Karpas-422 (cell line): ENCODE measurements at places on chromosomes 6 and 20. TPM values are rescaled to one million over a fixed set of nuclear protein-coding genes. Genes with fewer than 3 reads are reported as not detected.

MUCL3 gene
- not detected in 2 replicates for total RNA-seq

TMEM63B gene
- 4.5 and 9.1 TPM in 2 replicates for total RNA-seq

BLTP3A gene
- 11.3 and 12.0 TPM in 2 replicates for total RNA-seq

CLIC1 gene
- total RNA-seq, result 385 and 405 TPM in 2 replicates

DCBLD1 gene
- total RNA-seq, result not detected in 2 replicates

SLC2A10 gene
- not detected in 2 replicates for total RNA-seq

IMPG1 gene
- not detected in 2 replicates for total RNA-seq

ULBP1 gene
- 1.0 and 5.1 TPM in 2 replicates for total RNA-seq

CLIC5 gene
- not detected in 2 replicates for total RNA-seq

MYLIP gene
- 69.5 and 71.0 TPM in 2 replicates for total RNA-seq

CTCFL gene
- total RNA-seq, result not detected in 2 replicates

FAM162B gene
- not detected in 2 replicates for total RNA-seq

NEU1 gene
- total RNA-seq, result 23.7 and 38.7 TPM in 2 replicates

GSTA1 gene
- not detected in 2 replicates for total RNA-seq

POM121L2 gene
- not detected in 2 replicates for total RNA-seq

OPRL1 gene
- total RNA-seq, result 34.0 and 60.6 TPM in 2 replicates

ETV7 gene
- not detected in 2 replicates for total RNA-seq

FNDC11 gene
- total RNA-seq, result 0.48 and 1.6 TPM in 2 replicates

PROCR gene
- total RNA-seq, result not detected in 2 replicates

SIM1 gene
- not detected in 2 replicates for total RNA-seq

NR2E1 gene
- not detected in 2 replicates for total RNA-seq

TP53TG5 gene
- total RNA-seq, result not detected in 2 replicates

GGTLC1 gene
- total RNA-seq, result not detected in 2 replicates

LGSN gene
- not detected in 2 replicates for total RNA-seq

TFAP2C gene
- not detected in 2 replicates for total RNA-seq

PRKN gene
- not detected in 2 replicates for total RNA-seq

KIF25 gene
- not detected in 2 replicates for total RNA-seq

DNMT3B gene
- 0.63 and 1.0 TPM in 2 replicates for total RNA-seq

SLC16A10 gene
- 0.37 and 1.6 TPM in 2 replicates for total RNA-seq

SLC17A1 gene
- total RNA-seq, result not detected in 2 replicates

PTGIS gene
- not detected in 2 replicates for total RNA-seq

SLC17A3 gene
- total RNA-seq, result not detected in 2 replicates

ARG1 gene
- not detected in 2 replicates for total RNA-seq

BAG2 gene
- total RNA-seq, result 9.0 and 19.5 TPM in 2 replicates

SMOC2 gene
- not detected in 2 replicates for total RNA-seq

SPDEF gene
- not detected in 2 replicates for total RNA-seq

NEURL2 gene
- total RNA-seq, result 3.1 and 4.3 TPM in 2 replicates

CCN6 gene
- total RNA-seq, result 0.25 TPM in 1 of 2 replicates, not detected in the other

NKX2-2 gene
- total RNA-seq, result not detected in 2 replicates

TRDN gene
- not detected in 2 replicates for total RNA-seq

UBE3D gene
- total RNA-seq, result 25.1 and 25.9 TPM in 2 replicates

HLA-DRA gene
- total RNA-seq, result 1,241 and 1,934 TPM in 2 replicates

GNAS-AS1 gene
- 4.0 and 6.3 TPM in 2 replicates for total RNA-seq

PABPC1L gene
- 68.3 and 81.0 TPM in 2 replicates for total RNA-seq

RRAGD gene
- total RNA-seq, result 0.41 and 0.65 TPM in 2 replicates

IL17A gene
- not detected in 2 replicates for total RNA-seq

WFDC10A gene
- not detected in 2 replicates for total RNA-seq

DNAH8 gene
- total RNA-seq, result not detected in 2 replicates

RPS6KA2 gene
- 7.2 and 8.8 TPM in 2 replicates for total RNA-seq

LPA gene
- not detected in 2 replicates for total RNA-seq

NRSN1 gene
- total RNA-seq, result 0.30 TPM in 1 of 2 replicates, not detected in the other

UNC93A gene
- total RNA-seq, result not detected in 2 replicates
